ENCODE measurements at places on chromosomes 7 and 10.

- DNase-seq: no peak
These were observed 497.3 kb downstream of the INHBA start for GRCh38 chr7:41205600-41205999.

DNA sequence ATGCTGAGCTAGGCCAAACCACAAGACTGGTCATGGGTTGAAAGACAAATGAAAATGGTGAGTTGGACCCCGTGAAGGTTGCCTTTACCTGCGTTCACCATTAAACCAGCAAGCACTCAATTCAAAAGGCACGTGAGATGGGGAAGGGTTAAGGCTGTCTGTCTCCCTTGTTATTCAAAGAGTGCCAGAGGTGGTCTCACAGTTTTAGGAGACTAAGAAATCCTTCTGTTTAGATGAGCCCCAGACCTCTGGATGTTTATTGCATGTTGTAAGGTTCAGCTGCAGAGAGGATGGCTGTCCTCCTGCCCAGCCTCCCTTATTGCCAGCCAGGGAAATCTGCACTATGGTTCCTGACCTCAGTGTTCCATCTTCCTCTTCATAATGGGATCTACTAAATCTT is 498.0 kb upstream of the CELF2 start:
- DNase-seq: no peak

DNA sequence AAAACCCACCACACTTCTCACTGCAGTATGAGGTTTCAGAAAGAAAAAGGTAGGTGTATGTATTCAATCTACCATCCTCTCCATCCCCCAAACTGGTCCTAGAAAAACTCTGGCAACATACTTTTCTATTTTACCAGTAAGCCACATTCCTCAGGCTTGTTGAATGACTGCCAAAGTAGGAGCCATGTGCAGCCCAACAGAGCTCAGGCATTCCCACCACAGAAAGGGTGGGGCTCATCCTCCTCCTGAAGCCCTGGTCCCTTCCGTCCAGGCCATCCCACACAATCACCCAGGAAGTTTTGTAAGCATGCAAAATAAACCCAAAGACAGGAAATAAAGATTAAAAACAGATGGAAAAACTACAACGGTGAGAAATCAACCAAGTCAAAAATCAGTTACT is 57.2 kb downstream of the MAD1L1 start:
- no peak for DNase-seq

DNA sequence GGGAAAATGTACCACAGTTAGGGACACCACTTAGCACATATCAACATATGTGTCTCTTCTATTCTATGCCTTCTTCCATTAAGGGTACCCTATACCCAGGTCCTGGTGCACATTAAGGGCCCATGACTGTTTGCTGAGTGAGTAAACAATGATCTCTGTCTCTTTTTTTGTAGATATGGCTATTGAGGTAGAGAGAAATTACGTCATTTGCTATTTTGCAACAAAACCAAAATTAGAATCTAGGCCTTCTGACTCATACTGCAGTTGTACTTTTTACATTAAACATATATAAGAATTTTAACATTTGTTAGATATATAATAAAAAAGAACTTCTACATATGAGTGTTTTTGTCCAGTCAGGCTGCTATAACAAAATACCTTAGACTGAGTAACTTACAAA is 683.2 kb upstream of the LRRN3 start:
- no peak for DNase-seq

DNA sequence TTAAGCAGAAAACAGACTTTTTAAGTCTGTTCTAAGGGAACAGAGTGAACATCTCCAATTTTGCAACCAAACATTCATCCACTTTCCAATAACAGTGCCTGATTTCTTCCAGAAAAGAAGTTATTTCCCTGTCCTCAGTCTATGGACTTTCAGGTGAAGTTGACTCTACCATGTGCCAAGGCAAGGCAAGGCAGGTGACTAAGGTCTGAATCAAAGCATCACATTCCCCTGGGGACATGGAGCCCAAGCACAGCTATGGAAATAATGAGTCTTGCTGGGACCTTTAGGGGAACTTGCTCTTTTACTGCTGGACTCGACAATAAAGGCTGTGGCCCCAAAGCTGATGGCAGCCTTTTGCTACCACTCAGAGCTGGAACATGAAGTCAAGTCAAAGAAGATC is 182.2 kb downstream of the FGFR2 start:
- no peak for DNase-seq

- DNase-seq: no peak
These were observed 13.9 kb downstream of the EIF4H start for GRCh38 chr7:74187915-74188675.
